ENCODE measurements at places on chromosomes 3 and 15. TPM values are rescaled to one million over a fixed set of nuclear protein-coding genes. Genes with fewer than 3 reads are reported as not detected.

The CA12 gene
- total RNA-seq: 0.39 TPM

The PARP15 gene
- not detected for total RNA-seq

The SPATA12 gene
- not detected for total RNA-seq

The ECE2 gene
- not detected for total RNA-seq

The CCDC54 gene
- total RNA-seq: not detected

The LEKR1 gene
- total RNA-seq: 1.4 TPM

The SPTBN5 gene
- total RNA-seq: 3.9 TPM

The ANKUB1 gene
- not detected for total RNA-seq

The FBLN2 gene
- total RNA-seq: 34.8 TPM

The TMEM207 gene
- not detected for total RNA-seq

The IL17RB gene
- 0.11 TPM for total RNA-seq

The ABI3BP gene
- 17.0 TPM for total RNA-seq

The ZNF619 gene
- 5.5 TPM for total RNA-seq

The LDHAL6B gene
- not detected for total RNA-seq

The CPLX3 gene
- total RNA-seq: not detected

The IL17RE gene
- 50.6 TPM for total RNA-seq

The TRPM7 gene
- 60.9 TPM for total RNA-seq

The KY gene
- not detected for total RNA-seq

The PYDC2 gene
- not detected for total RNA-seq

The PRTG gene
- total RNA-seq: 26.7 TPM

The LRRC3B gene
- total RNA-seq: not detected

The TRH gene
- not detected for total RNA-seq

The PAQR5 gene
- total RNA-seq: 0.22 TPM

The CPA3 gene
- not detected for total RNA-seq

The FAH gene
- 21.6 TPM for total RNA-seq

The OCA2 gene
- total RNA-seq: under 0.01 TPM

The AADACL2 gene
- not detected for total RNA-seq

The DMXL2 gene
- 22.4 TPM for total RNA-seq

The MON1A gene
- 10.0 TPM for total RNA-seq

The MITF gene
- total RNA-seq: 0.39 TPM

The PHC3 gene
- 23.0 TPM for total RNA-seq

The PIAS1 gene
- total RNA-seq: 101 TPM

The LACTB gene
- total RNA-seq: 14.1 TPM
